ENCODE measurements at places on chromosomes 12 and 14. TPM values are rescaled to one million over a fixed set of nuclear protein-coding genes. Genes with fewer than 3 reads are reported as not detected.

The NGB gene
- total RNA-seq = not detected

- DNase-seq = no peak
Measured at GRCh38 chr12:118061873-118062843, 1.2 kb upstream of the WSB2 start.

DNA sequence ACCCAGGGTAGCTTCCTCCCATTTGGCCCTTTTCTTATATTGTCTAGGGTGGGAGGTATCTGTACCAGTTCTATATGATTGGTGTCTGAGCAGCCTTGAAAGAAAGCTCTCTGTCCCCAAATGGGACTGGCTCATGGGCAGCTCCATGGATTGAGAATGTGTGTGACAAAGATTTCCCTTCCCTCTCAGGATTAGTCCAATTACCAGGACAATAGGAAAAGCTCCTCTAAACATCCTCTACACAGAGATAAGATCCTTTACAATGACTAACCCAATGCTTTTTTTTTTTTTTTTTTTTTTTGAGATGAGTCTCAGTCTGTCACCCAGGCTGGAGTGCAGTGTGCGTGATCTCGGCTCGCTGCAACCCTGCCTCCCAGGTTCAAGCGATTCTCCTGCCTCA, 112.1 kb downstream of the SLC35F4 start:
- no peak for DNase-seq

DNA sequence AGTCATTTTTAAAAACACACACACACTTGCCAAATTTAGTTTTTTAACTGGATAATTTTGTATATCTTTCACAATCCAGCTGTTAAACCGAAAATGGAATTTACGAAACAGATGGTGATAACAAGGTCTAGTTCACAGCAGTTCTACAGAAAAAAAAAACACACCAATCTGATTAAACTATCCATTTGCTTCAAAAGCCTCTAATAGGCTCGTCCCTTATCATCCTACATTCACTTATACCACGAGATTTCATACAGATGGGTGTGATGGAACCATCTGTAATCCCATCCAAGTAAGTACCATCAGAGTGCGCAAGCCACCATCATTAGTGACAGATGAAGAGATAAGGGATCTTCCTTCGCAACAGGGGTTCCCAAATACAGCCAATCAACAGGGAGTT, 20.1 kb downstream of the GCH1 start:
- no peak for DNase-seq

The COL2A1 gene
- not detected for total RNA-seq

The WASHC4 gene
- 35.8 TPM for total RNA-seq

DNA sequence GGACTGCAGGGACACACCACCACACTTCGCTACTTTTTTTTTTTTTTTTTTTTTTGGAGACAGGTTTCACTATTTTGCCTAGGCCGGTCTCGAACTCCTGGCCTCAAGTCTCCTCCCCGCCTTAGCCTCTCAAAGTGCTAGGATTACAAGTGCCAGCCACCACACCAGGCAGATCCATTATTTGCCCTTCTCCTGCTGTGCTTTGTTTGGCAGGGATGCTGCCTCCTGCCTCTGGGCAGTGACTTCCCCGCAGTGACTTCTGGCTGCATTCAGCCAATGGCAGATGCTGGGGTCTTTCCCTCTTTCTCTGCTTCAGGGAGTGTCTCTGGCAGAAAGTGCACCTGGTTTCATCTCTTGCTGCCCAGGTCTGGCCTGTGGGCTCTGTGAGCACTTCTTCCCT, 6.7 kb upstream of the MORN3 start:
- DNase-seq = no peak
